Cardiac atrium fibroblast (primary cell): ENCODE measurements at places on chromosomes 7 and 10. TPM values are rescaled to one million over a fixed set of nuclear protein-coding genes. Genes with fewer than 3 reads are reported as not detected.

NOS3 gene
- 5.4 and 18.6 TPM in 2 replicates for total RNA-seq

AKR1C3 gene
- 82.9 and 86.2 TPM in 2 replicates for total RNA-seq

OPALIN gene
- not detected in 2 replicates for total RNA-seq

FAM25G gene
- total RNA-seq, result not detected in 2 replicates

TSPAN13 gene
- 11.4 and 16.0 TPM in 2 replicates for total RNA-seq
